ENCODE measurements at places on chromosomes 5 and 9. TPM values are rescaled to one million over a fixed set of nuclear protein-coding genes. Genes with fewer than 3 reads are reported as not detected.

Gene CDH9
- not detected for total RNA-seq

Gene BARHL1
- not detected for total RNA-seq

Gene ERCC8
- 21.5 TPM for total RNA-seq

Gene TAF11L4
- total RNA-seq = not detected

Gene C9orf85
- total RNA-seq = 14.1 TPM

Gene NIM1K
- total RNA-seq = not detected

Gene RASGEF1C
- not detected for total RNA-seq

Gene STK32A
- total RNA-seq = not detected

Gene CCL27
- not detected for total RNA-seq

Gene SGCD
- total RNA-seq = under 0.01 TPM

Gene QRFP
- not detected for total RNA-seq

Gene SPINK4
- not detected for total RNA-seq

Gene LCN2
- not detected for total RNA-seq

Gene SRD5A1
- total RNA-seq = 9.3 TPM

Gene FAM120A
- 193 TPM for total RNA-seq

Gene IFNK
- total RNA-seq = not detected

Gene POMT1
- total RNA-seq = 25.6 TPM

Gene TMEM215
- not detected for total RNA-seq

Gene OR13D1
- total RNA-seq = not detected

Gene FYB1
- total RNA-seq = 0.07 TPM

Gene FST
- total RNA-seq = 88.6 TPM
